ENCODE measurements at places on chromosomes 3 and 15.

DNA sequence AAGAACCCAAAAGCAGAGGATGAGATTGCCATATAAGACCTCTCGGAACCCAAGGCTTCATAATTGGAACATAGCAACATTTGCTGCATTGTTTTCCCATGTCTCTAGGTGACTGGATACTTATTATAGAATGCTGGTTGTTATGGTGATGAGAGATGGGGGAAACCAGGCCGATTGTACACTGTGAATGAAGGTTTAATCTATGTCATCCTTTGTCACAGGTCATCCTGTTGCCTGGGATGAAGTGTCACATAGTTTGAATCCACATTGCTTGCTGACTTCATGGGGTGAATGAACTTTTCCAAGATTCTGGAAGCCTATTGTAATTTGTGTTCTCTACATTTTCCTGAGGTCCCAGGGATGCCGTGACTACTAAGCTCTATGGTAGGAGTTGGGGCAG is 41.8 kb downstream of the CLEC3B start:
- no peak for DNase-seq

DNA sequence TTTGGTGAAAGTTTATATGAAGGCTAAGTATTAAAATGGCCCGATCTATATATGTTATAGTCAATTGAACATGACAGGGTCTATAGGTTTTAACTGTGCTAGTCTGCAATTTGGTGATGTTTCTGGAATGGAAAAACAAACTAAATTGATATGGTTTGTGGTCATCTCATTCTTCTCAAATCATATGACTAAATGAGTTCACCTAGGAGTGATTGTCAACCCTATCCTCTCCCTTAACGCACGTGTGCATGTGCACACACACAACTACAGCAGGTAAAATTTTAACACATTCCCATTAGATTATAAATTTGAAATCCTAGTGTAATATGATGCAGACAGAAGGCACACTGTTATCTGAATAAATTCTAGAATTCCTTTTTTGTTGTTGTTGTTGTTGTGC is 9.0 kb downstream of the CLDND1 start:
- no peak for DNase-seq

GRCh38 chr3:56855856-56856512 is 54.2 kb upstream of the ARHGEF3 start:
- DNase-seq: no peak

- DNase-seq: no peak
Observed at GRCh38 chr3:50122661-50123391, 32.3 kb upstream of the SEMA3F start.

DNA sequence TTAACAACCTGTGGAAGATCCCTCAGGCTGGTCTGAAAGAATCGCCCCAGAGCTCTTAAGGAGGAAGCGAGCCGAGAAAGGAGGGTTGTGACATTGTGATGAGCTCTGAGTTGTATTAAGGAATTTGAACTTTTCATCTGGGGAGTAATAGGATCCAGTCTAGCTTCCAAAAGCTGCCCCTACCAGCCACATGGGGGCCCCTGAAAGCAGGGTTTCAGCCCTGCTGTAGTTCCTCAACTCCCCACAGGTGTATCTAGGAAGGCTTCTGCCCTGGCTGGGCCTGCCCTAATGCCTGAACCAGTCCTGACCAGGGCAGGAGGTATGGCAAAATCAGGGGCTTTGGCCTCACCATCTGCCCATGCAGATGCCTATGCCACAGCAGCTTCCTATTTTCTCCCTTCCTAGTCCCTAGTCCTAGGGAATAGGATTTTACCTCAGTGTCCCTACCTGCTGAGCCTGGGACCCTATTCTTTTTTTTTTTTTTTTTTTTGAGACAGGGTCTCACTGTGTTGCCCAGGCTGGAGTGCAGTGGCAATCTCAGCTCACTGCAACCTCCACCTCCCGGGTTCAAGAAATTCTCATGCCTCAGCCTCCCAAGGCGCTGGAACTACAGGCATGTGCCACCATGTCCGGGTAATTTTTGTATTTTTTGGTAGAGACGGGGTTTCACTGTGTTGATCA is 5.0 kb upstream of the AP3S2 start:
- peak; percentile 44 for DNase-seq

- no peak for DNase-seq
Observed at GRCh38 chr3:100455841-100456550, 36.4 kb upstream of the TMEM45A start.

DNA sequence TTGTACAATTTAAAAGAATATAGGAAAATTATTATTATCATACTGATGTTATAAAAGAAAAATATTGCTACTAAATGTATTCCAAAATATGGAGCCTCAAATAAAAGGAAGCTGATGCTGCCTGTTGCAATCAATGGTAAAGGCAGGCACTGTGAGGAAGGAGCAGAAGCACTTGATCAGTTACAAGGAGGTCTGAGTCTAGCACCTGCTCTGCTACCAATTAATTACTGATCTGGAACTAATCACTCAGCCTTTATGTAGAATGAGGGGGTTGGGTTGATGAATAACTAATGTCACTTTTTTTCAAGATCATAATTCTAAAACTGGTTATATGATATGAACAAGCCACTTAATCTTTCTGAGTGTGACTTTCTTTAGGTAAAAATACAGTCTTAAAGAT is 5.5 kb downstream of the ADGRG7 start:
- DNase-seq: no peak

- DNase-seq: no peak
Observed at GRCh38 chr3:38604246-38604645, 45.2 kb downstream of the SCN5A start.

DNA sequence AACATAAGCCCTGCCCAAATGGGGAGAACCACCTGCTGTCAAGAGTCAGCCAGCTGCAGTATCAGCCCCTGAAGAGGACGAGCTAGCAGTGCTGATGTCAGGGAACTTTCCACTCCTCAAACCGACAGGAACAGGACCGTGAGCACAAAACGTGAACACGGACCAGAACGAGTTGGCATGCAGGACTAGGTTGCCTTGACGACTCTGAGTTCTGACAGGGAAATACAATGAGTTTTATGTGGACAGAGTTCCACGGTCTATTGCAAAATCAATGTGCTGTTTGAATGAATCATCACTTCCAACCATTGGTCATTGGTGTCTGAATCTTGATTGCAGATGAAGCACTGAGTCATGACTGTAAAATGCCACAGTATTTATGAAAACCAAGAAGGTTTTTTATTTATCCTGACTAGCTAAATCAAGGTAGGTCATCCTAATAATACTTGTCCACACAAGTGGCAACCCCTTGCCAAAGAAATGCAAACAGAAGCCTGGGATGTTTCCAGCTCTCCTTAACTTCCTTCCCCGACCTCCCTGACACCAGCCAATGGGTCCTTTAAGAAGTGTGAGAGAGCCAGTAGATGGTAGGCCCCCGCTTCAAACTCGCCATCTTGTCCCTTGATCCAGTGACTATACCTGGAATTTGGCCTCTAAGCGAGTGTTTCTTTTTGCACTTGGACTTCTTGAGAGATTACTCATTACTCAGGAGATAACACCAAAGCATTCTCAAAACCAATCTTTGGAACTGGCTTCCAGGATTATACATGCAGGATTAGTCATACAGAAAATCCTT is 119.6 kb downstream of the ASB7 start:
- DNase-seq: peak; percentile 97

GRCh38 chr3:190554197-190554596 is 40.3 kb downstream of the IL1RAP start:
- DNase-seq: no peak

DNA sequence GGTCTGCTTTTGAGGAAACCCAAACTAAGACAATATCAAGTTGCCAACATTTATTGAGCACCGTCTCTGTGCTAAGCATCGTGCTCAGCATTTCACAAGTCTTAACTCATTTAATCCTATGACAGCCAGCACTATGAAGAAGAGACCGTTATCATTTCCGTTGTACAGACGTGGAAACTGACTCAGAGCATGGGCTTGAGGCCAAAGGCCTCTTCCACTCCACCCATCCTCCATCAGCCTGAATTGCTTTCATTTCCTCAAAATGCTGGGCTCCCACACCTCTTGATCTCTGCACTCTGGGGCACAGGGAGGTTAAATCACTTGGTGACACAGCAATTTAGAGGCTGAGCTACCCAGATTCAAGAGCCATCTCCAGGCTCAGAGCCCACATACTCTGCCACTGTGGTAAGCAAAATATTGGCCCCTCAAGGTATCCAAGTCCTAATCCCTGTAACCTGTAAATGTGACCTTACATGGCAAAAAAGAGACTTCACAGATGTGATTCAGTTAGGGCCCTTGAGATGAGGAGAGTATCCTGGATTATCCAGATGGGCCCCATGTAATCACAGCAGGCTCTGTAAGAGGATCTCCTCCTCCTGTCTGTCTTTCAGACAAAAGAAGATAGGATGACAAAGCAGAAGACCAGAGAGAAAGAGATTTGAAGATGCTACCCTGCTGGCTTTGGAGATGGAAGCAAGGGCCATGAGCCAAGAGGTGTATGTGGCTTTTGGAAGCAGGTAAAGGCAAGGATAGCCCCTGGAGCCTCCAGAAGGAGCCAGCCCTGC is 24.3 kb upstream of the FLNB start:
- peak; percentile 95 for DNase-seq

DNA sequence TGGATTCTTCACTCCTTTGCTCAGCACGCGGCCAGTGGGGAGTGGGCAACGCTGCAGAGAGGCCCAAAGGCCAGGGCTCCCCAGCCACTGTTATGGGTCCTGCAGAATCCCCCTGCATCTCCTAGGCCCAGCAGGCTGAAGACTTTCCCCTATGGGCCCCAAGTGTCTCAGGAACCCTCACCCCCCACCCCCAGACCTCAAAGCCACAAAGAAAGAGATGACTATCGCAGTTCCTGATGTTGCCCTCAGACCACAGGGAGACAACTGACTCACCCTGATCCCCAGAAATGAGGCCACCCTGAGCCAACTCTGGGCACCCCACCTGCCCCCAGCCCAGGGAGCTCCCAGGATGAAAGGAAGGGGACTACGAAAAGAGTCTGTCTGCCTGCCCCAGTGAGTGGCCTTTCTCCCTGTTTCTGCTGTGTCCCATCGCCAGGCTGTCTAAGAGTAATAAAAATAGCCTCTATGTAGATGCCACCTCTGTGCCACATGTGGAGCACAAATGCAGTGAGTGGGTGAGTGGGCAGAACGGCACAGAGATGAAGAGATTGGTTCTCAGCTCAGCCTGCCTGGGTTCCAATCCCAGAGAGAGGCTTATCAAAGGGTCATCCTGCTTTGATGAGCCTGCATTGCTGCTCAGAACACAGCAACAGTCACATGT is 283.0 kb downstream of the UACA start:
- no peak for DNase-seq

GRCh38 chr3:94115482-94115881 is 52.6 kb downstream of the NSUN3 start:
- DNase-seq: peak; percentile 43

DNA sequence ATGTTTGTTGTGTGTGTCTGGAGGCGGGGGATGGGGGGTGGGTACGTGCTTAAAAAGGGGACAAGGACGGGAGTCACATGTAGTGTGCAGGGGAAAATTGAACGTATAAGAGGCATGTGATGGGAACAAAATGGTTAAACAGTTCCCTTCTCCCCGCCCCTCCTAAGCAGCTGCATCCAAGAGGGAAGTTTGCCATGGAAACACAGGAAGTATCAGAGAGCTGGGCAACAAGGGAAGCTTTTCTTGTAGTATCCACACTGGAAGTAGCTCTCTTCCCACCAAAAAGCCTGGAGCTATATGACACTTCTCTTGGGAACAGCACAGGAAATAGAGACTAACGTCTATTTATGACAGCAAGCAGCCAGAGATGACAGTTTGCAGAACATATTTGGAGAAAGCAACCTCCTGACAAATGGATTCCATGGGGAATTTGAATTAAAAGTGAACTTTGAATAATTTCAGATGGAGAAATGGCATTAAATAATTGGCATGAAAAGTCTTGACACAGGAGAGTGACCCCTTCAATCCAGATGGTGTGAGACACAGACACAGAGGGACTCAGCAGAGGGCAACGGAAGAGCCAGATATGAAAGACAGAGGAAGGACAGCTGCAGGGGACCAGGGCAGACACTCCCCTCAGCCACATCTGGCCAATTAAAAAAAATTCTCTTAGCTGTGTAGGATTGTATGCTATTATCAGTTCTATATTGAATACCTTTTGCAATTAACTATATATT is 294.2 kb upstream of the TBL1XR1 start:
- DNase-seq: peak; percentile 54
